Motor neuron (in vitro differentiated cells): ENCODE measurements at places on chromosomes 5 and 9. TPM values are rescaled to one million over a fixed set of nuclear protein-coding genes. Genes with fewer than 3 reads are reported as not detected.

Gene LCN6
- total RNA-seq = not detected in 2 replicates

Gene PRELID2
- 8.8 and 9.3 TPM in 2 replicates for total RNA-seq

Gene PRRT1B
- total RNA-seq = not detected in 2 replicates

Gene FLT4
- 0.22 and 0.61 TPM in 2 replicates for total RNA-seq

Gene RGS7BP
- 6.7 and 7.3 TPM in 2 replicates for total RNA-seq

Gene PRR16
- total RNA-seq = 1.7 and 3.4 TPM in 2 replicates

Gene AIF1L
- 1.5 and 2.0 TPM in 2 replicates for total RNA-seq

Gene HAPLN1
- 0.39 and 0.47 TPM in 2 replicates for total RNA-seq

Gene FBP2
- total RNA-seq = 0.05 TPM in 1 of 2 replicates, not detected in the other

Gene ATOSB
- 23.8 and 25.5 TPM in 2 replicates for total RNA-seq

Gene SUSD3
- 1.2 and 1.6 TPM in 2 replicates for total RNA-seq

Gene PAPPA
- total RNA-seq = 1.5 and 2.3 TPM in 2 replicates

Gene TAF9
- 74.6 and 80.8 TPM in 2 replicates for total RNA-seq

Gene LECT2
- total RNA-seq = not detected in 2 replicates

Gene LRRC26
- total RNA-seq = 0.43 TPM in 1 of 2 replicates, not detected in the other

Gene CCDC192
- 1.3 and 1.4 TPM in 2 replicates for total RNA-seq

Gene ANKRD18B
- 1.7 and 3.0 TPM in 2 replicates for total RNA-seq

Gene SPINK6
- not detected in 2 replicates for total RNA-seq

Gene CNTNAP3
- 0.11 TPM in 1 of 2 replicates, not detected in the other for total RNA-seq

Gene LHX3
- total RNA-seq = not detected in 2 replicates

Gene PCDHGB1
- 0.33 and 0.44 TPM in 2 replicates for total RNA-seq

Gene ACER2
- total RNA-seq = 1.9 and 2.1 TPM in 2 replicates

Gene KIF4B
- total RNA-seq = 1.1 and 1.2 TPM in 2 replicates

Gene KIF20A
- total RNA-seq = 0.46 TPM in 1 of 2 replicates, not detected in the other

Gene RC3H2
- total RNA-seq = 39.2 and 41.2 TPM in 2 replicates

Gene OBP2B
- not detected in 2 replicates for total RNA-seq

Gene INVS
- total RNA-seq = 9.3 and 9.5 TPM in 2 replicates

Gene DMGDH
- total RNA-seq = 4.1 and 7.3 TPM in 2 replicates

Gene ACOT12
- 0.36 and 1.9 TPM in 2 replicates for total RNA-seq

Gene C9orf50
- total RNA-seq = 1.00 and 1.5 TPM in 2 replicates

Gene CFAP90
- 0.45 TPM in 1 of 2 replicates, not detected in the other for total RNA-seq

Gene BTNL9
- total RNA-seq = 3.3 TPM in 1 of 2 replicates, not detected in the other

Gene IGIP
- 4.5 and 5.2 TPM in 2 replicates for total RNA-seq

Gene HAND1
- 0.05 and 0.13 TPM in 2 replicates for total RNA-seq

Gene CENPK
- total RNA-seq = 4.4 and 5.8 TPM in 2 replicates

Gene MZB1
- total RNA-seq = 0.18 and 0.62 TPM in 2 replicates

Gene OSTF1
- total RNA-seq = 7.7 and 8.0 TPM in 2 replicates

Gene ZDHHC11B
- total RNA-seq = 0.89 TPM in 1 of 2 replicates, not detected in the other

Gene TAF1L
- total RNA-seq = 0.19 and 0.35 TPM in 2 replicates

Gene PBX3
- total RNA-seq = 155 and 159 TPM in 2 replicates

Gene CBY3
- 1.4 and 3.3 TPM in 2 replicates for total RNA-seq

Gene COL5A1
- total RNA-seq = 2.9 and 3.4 TPM in 2 replicates

Gene GPR150
- total RNA-seq = 0.24 TPM in 1 of 2 replicates, not detected in the other

Gene TMEFF1
- 28.2 and 34.7 TPM in 2 replicates for total RNA-seq

Gene SLC46A2
- 0.14 and 0.30 TPM in 2 replicates for total RNA-seq

Gene ZNF483
- 44.5 and 50.9 TPM in 2 replicates for total RNA-seq

Gene ANXA1
- 671 and 784 TPM in 2 replicates for total RNA-seq
